ENCODE measurements at places on chromosomes 3 and 15.

DNA sequence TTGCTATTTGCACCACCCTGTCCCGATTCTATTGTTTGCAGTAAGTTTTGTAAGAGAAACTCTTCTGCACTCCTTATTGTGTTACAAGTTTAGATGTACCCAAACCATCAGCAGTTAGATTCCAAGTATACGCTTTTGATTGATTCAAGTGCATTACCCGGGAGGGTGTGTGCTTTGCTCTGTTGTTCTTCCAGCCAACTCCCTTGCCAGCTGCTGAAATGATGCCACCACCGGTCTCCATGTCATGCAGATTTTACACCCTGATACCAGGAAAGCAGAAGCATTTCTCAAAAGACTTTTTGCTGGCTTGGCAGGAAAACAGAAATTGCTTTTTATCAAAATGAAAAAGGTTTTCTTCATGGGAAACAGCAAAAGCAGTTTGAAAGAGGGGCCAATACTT lies 1006.6 kb upstream of the CFAP20DC start:
- DNase-seq, result no peak

DNA sequence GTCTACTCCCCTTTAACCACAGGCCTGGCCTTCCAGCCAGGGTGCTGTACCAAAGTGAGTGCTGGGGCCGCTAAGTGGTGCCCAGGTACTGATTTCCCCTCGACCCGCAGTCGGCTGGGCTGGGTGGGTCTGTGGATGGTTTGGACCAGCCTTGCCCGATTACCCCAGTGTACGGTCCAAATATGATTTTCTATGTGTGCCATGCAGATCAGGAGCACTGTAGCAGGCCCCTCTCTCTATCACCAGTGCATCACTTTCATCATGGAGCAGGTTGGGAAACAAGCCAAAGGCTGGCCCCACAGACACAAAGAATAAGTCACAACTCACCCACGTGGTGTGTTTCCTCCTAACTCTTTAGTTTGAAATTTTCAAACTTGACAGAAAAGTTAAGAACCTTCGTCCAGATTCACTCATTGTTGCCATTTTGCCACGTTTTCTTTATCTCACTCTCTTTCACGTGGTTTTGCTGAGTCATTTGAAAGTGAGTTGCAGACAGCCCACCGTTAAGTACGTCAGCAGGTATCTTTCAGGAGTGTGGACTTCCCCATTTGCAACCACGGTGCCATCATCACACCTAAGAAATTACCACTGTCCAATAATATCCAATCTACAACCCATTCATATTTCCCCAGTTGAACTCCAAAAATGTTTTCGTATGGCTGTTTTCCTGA lies 37.0 kb downstream of the ZNF710 start:
- no peak for DNase-seq

DNA sequence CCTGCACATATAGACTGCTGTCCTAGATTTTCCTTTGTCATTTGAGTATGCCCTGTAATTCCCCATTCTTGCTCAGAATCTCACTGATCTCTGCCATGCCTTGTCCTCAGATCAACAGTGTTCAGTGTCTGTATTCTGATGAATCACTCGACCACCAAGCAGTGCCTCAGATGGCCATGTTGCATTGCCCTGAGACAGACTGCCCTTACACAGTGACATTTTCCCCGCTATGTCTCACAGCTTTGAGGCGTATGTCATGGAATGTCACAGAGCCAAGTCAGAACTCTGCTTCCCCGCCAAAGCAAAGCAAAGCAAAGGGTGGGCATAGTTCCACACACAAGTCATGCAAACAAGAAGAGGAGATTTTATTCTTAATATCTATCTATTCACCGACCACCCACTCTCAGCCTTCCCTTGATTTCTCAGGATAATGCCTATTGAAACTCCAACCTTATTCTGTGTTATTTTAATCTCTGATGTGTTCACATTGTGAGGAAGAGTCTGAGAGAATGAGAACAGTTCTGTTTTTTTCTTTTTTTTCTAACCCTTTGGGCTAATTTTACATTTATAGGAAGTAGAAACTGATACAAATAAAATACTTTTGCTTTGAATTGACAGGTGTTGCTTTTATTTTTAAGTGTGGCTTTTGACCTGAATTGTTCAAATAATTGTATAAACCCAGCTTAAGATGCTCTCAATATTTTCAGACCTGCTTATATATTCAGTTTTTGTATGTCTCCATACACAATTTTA lies 16.9 kb upstream of the PSMD6 start:
- DNase-seq, result no peak

- DNase-seq, result no peak
Measured at GRCh38 chr3:170080605-170081004, 42.8 kb downstream of the GPR160 start.

- DNase-seq, result no peak
Measured at GRCh38 chr3:154889227-154889634, 190.9 kb upstream of the MME start.
